ENCODE measurements at places on chromosomes 2 and 18. TPM values are rescaled to one million over a fixed set of nuclear protein-coding genes. Genes with fewer than 3 reads are reported as not detected.

GRCh38 chr2:181121996-181122395 lies 141.6 kb downstream of the UBE2E3 start:
- no peak for DNase-seq

Gene XDH
- polyA plus RNA-seq = 0.28 TPM

DNA sequence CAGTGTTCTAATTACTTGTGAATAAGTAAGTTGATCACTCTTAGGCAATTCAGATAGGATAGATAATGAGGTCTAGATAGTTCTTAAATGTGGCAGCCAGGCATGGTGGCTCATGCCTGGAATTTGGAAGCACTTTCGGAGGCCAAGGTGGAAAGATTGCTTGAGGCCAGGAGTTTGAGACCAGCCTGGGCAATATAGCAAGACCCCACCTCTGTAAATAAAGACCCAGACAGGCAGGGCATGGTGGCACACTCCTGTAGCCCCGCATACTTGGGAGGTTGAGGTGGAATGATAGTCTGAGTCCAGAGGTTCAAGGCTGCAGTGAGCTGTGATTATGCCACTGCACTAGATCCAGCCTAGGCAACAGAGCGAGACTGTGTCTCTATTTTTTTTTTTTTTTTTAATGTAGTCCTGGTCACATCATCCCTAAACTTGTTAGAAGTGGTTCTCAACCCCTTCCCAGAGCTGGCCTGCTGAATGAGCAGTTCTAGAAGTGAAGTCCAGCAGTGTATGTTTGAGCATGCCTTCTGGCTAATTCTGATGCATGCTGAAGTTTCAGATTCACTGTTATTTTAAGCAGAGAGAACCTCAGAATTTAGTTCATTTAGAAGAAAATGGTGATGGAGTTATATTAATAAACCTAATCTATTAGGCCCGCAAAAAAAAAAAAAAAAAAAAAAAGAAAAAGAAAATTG lies 306.2 kb downstream of the PRKCE start:
- DNase-seq = no peak

- no peak for DNase-seq
Measured at GRCh38 chr18:59718108-59718463, 20.9 kb upstream of the CCBE1 start.

- no peak for DNase-seq
Measured at GRCh38 chr18:46008531-46008930, 41.4 kb upstream of the EPG5 start.

DNA sequence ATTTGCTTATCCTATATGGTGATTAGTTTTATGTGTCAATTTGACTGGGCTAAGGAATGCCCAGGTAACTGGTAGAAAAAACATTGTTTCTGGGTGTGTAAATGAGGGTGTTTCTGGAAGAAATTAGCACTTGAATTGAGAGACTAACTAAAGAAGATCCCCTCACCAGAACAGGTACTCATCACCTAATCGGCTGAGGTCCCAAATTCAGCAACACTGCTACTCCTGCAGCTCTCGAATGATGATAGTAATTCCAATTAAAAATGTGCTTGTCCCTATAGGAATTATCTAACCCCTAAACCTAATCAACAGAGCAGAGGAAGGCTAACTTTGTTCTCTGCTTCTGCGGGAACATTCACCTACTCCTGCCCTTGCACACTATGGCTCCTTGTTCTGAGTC lies 464.5 kb upstream of the CHST9 start:
- no peak for DNase-seq

Gene FOXD4L1
- polyA plus RNA-seq = 0.14 TPM

Gene THADA
- 42.7 TPM for polyA plus RNA-seq

Gene FAM228A
- polyA plus RNA-seq = 1.1 TPM

DNA sequence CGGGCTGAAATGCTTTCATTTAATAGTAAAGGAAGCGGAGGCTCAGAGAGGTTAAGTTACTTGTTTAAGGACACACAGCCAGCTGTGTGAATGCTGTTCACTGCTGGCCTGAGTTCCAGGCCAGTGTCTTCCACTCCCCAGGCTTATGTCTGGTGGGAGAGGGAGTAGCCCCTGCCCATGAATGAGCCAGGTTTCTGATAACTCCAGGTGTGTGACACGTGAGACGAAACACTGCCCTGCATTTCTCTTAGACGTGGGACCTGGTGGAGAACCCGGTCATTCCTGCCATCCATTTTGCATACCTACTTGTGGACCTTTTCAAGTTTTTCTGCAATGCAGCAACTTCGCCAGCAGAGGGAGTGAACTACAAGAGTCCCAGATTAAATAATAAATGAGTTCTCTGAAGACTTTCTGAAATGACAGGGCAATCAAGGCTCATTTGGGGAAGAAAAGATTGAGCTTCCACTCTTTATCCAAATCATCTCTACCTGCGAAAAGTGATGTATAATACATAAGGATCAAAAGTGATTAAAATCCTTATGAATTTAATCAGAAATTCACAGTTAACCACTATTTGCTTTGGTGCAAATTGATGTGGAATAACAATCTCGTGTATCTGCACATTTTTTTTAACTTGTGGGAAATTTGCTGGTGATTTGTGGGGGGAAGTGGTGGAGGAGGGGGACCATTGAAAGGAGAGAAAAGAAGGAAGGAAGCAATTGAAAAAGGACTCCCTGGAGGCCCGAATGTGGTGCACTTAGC lies 79.4 kb upstream of the ASB18 start:
- DNase-seq = no peak

Gene PXDN
- 201 TPM for polyA plus RNA-seq

- no peak for DNase-seq
Measured at GRCh38 chr2:241110089-241110606, 8.1 kb upstream of the MTERF4 start.

Gene KCNF1
- 1.3 TPM for polyA plus RNA-seq

DNA sequence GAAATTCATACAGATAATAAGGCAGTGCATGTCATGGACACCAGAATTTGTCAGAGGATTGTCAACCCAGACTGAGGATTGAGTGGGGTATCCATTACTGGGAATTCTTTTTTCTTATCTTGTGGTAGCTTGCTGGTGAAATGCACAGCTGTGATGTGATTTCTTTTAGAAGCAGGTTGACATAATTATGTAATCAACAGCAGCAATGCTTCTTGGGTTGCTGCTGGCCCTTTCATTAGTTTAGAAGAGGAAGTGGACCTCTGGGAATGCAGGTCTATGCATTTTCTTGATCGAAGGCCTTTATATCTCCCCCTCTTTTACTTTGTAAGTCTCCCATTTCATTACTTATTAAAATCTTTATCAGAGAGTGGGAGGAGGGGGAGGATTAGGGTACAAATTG lies 319.9 kb downstream of the AGPS start:
- DNase-seq = no peak

DNA sequence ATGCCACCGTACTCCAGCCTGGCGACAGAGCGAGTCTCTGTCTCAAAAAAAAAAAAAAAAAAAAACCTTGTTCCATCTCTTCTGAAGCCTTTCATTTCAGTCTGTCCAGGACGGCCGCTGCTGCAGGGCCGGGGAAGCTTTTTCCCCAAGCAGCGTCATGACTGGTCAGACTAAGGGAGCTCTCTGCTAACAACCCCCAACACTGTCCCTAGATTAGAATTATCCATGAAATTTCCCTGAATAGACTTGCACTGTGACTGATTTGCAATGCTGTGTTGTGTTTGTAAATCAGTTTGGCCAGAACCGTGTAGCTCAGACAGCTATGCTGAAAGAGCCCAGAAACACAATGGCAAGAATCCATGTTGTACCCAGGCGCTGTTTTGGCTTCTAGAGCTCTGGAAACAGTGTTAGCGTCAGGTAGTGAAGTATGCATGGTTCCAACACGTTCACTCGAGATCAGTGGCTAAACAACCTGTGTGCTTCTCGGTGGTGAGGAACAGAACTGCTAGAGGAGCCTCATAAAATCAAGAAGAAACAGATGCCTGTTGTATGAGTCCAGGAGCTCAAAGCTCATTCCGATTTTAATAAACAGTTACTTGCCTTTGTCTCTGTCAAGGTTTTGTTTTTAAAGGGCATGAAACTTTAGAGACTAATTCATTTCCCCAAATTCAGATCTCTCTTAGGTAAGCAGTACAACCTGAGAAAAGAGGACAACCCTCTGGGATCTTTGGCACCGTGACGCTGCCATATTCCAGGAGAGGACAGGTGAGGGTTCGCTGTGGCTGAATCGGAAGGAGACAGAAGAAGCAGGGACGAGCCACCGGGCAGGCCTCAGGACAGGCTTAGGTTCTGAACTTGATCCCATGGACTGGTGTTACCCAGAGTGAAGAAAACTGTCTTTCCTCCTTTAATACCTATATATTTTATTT lies 43.5 kb downstream of the GORASP2 start:
- no peak for DNase-seq

DNA sequence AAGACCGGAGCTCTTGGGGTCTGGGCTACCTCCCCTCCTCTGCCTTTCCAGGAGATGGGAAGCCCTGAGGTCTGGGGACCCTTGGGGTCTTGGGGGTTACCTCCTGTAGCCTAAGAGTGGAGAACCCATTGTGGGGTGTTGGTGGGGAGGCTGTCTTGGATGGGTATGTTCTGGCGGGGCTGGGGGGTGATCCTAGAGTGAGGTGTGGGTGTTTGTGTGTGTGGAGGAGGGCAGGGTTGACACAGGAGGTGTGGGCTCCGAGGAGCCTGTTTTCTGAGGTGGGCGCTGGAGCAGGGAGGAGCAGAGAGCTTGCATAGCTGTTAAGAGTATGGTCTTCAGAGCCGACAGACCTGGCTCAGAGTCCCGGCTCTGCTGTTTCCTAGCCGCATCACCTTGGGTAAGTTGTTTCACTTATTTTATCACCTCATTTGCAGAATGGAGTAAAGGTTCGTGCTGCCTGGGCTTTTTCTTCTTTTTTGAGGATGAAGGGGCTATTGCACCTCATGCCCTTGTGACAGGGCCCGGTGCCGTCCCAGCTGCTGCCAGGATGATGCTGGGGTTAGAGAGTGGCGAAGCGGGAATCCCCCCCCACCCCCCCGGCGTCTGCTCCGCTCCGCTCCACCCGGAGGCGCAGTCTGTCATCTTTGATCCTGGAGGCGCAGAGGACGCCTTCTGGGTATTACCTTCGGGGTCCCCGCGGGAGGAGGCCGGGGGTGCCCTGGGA lies 17.2 kb downstream of the TET3 start:
- no peak for DNase-seq

DNA sequence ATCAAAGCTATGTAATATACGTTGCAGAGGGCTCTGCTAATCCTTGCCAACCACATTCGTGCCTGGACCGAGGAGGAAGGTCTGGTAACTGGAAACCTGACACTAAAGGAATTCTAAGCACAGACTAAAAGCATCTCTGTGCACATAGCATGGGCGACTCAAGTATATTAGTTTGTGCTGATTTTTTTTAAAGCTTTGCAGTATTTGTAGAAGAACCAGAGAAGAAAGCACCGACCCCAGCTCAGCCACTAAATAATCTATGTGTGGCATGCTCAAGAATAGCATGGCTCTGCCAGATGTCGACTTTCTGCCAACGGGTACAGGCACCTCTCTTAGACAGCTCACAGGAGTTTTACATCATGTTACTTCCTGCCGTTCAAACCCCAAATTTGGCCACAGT lies 73.2 kb upstream of the NRP2 start:
- no peak for DNase-seq

GRCh38 chr2:230496891-230497290 lies 80.9 kb downstream of the SP100 start:
- no peak for DNase-seq

Gene CFC1
- 9.9 TPM for polyA plus RNA-seq

DNA sequence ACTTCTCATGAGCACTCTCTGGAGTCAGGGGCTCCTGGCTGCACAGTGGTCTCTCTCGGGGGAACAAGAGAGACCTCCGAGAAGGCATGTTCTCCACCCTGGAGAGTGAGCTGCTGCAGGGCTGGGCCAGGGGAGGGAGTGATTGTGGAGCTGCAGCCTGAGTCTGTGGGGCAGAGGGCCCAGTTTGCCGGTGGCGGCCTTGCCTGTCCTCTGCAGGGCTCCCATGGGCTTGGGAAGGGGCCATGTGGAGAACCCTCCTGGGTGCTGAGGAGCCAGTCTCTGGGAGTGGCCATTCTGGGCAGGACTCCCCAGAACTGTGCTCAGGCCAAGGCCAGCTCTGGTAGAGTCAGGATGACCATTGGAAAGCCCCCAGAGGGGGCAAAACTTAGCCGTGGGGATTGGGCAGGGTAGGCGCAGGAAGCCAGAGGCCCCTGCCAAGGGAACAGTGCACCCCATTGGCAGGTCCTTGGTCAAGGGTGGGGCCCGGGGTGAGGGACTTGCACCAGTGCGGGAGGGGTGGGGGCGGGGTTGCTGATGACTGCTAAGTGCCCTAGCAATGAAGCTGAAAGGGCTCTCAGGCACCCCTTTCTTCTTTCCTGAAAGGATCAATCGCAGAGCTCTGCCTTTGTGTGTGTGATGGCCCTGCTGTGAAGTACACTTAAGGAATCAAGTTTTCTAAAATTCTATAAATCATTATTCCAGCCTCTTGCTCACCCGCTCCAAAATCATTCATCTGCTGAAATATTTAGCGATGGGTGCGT lies 69.7 kb upstream of the BOD1L2 start:
- DNase-seq = no peak

- DNase-seq = no peak
Measured at GRCh38 chr2:20355131-20355530, 4.5 kb upstream of the PUM2 start.

Gene DNER
- 2.1 TPM for polyA plus RNA-seq

DNA sequence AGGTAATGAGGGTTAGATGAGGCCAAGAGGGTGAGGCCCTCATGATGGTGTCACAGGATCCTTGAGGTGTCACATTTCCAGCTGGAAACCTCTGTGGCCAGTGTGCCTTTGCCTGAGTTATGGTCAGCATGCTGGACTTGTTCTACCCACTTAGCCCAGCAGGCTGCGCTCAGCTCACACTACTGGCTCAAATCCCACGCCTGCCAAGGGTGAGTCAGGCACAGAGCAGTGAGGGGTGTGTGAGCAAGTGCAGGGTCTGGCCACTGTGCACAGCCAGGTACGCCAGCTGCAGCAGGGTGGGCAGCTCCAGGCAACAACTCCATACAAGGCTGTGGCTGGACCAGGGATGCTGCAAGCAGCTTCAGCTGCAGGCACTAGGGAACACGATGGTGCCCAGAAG lies 616.6 kb upstream of the FSHR start:
- DNase-seq = no peak

GRCh38 chr2:155223781-155224406 lies 525.4 kb downstream of the KCNJ3 start:
- peak; percentile 22 for DNase-seq

DNA sequence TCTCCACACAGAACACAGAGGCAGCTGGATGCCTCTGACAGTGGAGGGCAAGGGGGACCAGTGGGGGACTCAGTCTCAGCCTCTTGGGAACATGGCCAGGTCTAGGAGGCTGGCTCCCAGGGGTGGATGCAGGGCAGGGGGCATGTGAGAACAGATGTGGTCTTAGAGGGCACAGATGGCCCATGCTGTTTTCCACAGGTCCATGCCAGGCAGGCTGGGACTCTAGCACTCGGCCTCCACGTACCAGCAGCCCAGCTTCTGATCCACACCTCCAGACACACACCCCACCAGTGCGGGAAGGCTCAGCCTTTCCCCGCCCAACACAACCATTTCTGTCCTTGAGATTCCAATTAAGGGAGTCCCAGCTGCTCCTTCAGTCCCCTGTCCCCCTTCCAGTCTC lies 42.4 kb downstream of the TNS1 start:
- DNase-seq = no peak

DNA sequence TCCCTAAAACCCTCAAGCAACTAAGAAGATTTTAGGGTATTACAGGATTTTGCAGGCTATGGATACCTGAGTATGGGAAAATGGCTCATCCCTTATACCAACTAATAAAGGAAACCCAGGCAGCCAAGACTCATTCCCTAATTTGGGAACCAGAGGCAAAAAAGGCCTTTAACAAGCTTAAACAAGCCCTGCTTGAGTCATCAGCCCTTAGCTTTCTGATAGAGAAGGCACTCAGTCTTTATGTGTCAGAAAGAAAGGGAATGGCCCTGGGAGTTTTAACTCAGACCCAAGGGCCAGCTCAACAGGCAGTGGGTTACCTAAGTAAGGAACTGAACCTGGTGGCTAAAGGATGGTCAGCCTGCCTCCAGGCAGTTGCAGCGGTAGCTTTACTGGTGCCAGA lies 96.9 kb upstream of the RMP24 start:
- DNase-seq = no peak

All from left lung (tissue), 14 donors.